ENCODE measurements at places on chromosomes 1 and 21.

DNA sequence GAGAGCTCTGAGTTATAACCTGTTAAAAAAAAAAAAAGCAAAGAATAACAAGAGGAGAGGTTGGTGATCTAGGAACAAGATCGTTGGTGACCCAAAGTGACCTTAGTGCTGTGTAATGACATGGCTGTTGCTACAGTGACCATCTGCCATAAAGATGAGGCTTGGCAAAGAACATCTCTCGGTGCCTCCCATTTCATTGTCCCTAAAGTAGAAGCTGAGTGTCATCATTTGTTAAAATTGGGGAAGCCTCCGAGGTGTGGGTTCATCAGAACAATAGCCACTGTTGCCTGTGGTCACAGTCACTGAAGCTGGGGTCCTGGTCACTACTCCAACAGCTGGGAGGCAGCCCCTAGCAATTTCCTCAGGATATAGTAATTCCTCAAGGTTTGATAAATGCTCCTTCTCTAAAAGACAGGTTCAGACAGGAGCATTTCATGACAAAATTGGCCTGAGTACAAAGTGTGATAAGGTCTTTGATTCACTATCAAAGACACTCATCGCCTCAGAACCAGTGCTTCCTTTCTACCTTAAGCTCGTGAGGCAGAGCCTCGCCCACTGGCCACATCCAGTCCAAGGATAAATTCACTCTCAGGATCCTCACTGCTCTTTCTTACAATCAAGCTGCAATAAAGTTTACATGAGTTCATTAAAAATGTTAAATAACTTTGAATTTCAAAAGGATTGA, 81.9 kb upstream of the RGS2 start:
- DNase-seq: no peak

GRCh38 chr1:203268901-203269653, 36.2 kb upstream of the BTG2 start:
- no peak for DNase-seq

GRCh38 chr1:86616871-86617270, 70.0 kb downstream of the CLCA4 start:
- DNase-seq: no peak

DNA sequence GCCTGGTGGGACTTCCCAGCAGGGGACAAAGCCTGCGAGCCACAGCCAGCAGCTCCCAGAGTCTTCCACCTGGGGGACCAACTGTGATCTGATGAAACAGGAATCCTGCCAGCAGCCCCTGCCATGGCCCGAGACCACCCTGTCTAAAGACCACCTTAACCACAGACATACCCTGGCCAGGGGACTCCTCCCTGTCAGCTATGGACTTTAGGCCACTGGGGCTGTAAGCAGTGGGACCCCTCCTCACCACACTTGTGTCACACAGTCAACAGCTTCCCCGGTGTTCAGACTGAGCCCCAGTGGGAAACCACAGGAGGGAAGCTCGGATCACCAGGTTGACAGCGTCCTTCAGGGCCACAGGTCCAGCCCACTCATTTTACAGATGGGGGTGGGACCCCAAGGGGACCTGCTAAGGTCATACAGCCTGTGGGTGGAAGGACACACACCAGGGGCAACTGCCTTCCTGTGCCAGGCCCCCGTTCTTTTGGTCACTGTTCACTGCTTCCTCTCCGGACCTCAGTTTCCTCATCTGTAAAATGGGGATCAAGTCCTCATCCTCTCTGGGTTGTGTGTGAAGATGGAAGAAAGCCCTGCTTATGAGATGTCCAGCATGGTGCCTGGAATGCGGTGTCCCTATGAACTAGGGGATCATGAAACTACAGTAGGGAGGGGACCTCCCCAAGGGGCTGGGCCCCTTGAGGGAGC, 11.4 kb downstream of the EPHA2 start:
- no peak for DNase-seq

- no peak for DNase-seq
Observed at GRCh38 chr21:33290441-33290840, 24.3 kb downstream of the IL10RB start.

GRCh38 chr1:155327981-155328380, 7.3 kb downstream of the RUSC1 start:
- no peak for DNase-seq

- DNase-seq: no peak
Observed at GRCh38 chr1:30864681-30865080, 43.9 kb downstream of the SDC3 start.

DNA sequence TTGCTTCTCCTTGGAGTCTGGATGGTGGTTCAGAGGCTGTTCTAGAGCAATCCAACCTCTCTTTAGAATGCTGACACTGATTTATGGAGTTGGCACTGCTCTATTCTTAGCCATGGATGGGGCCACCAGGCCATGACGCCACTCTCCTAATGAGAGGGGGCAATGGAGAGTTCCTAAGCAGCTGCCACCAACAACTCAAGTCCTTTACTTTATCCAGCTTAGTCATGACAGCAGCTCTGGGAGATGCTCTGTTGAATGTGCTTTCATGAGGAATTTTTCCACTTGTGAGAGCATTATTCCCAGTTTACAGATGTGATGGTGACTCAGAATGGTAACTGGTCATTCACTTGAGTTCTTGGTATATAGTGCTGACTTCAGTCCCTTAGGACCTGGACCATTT, 366.3 kb downstream of the HHAT start:
- no peak for DNase-seq

DNA sequence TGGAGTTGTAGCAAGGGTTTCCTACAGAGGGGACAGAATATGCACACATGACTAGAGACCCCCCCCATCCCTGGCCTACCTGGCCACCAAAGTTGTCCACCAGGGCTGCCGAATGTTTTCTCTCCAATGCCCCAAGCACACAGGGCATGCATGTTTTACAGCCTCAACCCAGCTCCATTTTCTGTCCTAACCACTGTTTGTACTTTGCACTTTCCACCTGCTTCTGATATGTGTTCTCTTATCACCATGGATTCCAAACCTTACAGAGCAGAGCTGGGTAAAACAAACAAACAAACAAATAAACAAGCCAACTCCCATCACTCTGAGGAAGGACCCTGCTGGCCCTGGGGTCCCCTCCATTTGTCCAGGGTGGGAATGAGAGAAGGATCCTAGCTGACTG, 27.3 kb downstream of the CLIC6 start:
- DNase-seq: no peak

DNA sequence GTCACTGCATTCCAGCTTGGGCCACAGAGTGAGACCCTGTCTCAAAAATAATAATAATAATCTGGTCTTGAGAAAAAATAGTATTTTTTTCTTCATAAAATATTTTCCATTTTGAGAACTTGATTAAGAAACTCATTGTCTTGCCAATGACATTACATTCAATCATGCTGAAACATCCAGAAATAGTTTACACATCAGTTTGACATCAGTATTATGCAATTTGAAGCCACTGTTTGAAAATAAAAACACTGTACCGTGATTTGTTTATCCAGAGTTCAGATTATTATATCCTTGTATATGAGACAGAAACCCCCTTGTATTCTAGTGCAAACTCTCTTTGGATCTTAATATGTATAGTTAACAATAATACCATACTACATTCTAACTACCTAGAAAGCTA, 6.9 kb downstream of the FMO2 start:
- DNase-seq: no peak

DNA sequence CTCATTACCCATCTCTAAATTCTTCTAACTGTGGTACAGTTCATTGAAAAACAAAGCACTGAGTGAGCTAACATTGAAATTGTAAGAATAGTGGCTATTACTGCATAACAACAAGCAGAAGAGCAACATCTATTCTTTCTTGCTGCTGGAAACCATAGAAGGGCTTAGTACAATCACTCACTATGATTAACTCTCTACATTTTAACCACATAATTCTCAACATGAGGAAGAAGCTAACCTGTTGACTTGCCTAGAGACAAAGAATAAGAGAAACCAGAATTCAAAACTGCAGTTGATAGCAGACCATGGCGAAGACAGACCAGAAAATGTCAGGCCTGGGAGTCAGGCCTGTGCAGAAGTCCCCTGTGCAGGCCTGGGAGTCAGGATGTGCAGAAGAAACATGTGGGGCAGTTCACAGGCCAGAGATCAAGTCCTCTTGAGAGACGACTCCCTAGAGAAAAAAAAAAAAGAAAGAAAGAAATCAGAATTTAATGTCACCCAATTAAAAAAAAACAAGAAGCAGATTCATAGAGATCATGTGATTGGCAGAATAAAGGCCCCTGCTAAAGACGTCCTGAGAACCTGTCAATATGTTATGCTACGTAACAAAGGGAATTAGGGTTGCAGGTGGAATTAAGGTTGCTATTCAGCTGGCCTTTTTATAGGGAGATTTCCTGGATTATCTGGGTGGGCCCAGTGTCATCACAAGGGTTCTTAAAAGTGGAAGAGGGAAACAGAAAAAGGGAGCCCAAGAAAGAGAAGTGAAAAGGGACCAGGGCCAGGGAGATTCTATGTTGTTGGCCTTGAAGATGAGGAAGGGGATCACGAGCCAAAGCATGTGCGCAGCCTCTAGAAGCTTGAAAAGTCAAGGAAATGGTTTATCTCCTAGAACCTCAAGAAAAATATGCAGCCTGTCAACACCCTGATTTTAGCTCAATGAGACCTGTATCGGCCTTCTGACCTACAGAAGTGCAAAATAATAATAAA, 94.9 kb downstream of the MRPL39 start:
- DNase-seq: no peak

GRCh38 chr1:19844731-19845495, 29.8 kb upstream of the RNF186 start:
- DNase-seq: no peak

GRCh38 chr1:222224156-222224555, 323.7 kb downstream of the HHIPL2 start:
- DNase-seq: no peak

GRCh38 chr1:245156736-245157505, 2.1 kb downstream of the KIF26B start:
- no peak for DNase-seq

DNA sequence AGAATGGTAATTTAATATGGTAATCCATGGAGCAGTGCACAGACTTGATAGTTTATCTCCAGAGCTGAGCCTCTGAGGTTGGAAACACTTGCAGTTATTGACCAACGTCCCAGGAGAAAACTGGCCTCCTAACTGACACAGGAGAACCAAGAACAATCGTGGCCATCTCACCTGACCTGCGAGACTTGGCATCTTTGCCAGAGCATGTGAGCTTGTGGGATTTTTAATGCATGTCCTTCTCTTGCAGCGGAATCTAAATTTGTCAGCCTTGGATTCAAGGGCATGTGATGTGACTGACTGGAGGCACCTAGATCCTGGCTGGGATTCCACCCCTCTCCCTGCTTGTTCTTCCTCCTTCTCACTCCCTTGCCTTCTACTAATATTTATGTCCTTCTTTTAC, 27.8 kb upstream of the SLC26A9 start:
- no peak for DNase-seq

GRCh38 chr1:151167116-151167515, 1.2 kb downstream of the SCNM1 start:
- no peak for DNase-seq

DNA sequence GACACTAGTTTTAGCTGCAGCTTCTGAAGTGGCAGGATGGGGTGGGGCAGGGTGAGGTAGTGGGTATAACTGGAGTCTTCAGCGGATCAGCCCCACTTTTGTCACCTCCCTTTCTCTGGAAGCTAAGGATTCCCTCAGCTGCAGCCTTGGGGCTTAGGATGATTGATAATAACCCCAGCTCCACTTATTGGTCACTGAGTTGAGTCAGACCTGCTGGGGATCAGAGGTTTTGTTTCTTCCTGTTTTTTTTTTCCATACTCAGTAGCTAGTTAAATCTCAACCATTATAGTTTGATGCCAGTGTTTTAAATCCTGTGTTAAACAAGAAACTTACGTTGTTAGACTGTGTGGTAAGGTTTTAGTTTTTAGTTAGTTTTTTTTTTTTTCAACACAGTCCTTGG, 57.2 kb downstream of the LAMC1 start:
- no peak for DNase-seq

DNA sequence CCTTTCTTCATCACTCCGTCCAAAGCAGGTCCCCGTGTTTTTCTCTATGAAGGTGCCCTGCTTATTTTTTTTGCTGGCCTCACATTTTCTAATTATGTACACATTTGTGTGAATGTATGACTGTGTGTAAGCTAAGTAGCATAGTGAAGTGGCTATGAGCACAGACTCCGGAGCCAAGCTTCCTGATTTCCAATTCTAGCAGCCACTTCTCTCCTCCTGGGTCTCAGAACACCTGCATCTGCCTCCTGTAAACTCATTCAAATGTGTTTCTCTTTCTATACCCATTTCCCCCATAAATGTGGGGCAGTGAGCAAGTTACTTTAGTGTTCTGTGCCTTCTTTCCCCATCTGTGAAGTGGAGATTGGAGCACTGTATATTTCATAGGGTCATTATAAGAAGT, 2.1 kb downstream of the SLAMF6 start:
- DNase-seq: no peak

GRCh38 chr1:33170351-33171274, 11.2 kb downstream of the TRIM62 start:
- DNase-seq: no peak

DNA sequence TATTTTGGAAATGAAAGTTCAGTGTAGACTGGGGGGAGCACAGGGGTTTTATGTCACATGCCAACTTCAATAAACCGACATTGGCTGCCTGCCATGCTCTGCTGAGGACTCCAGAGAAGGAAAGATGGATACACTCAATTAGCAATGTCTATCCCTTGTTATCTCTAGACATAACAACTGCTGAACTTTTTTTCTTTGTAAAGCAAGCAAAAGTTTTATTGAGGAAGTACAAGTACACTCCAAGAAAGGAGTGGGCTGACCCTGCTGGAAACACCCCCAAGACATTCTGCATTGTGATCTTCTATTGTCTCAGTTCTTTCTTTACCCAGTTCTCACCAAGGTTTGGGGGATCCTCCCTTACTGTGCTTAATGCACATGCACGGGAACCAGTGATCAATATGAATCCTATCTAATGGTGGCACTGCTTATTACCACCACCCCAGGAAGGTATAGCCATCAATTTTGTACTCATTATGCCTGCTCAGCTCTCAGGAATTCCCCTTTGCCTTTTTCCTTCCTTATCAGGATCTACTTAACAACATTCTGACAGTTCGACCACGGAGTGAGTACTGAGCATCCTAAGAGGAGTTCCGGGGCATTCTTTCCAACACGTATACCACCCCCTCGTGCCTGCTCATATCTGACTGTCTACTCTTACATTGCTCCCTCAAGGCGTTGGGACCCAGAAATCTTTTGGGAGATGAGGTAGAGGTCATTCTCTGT, 28.7 kb downstream of the SYNJ1 start:
- DNase-seq: no peak

DNA sequence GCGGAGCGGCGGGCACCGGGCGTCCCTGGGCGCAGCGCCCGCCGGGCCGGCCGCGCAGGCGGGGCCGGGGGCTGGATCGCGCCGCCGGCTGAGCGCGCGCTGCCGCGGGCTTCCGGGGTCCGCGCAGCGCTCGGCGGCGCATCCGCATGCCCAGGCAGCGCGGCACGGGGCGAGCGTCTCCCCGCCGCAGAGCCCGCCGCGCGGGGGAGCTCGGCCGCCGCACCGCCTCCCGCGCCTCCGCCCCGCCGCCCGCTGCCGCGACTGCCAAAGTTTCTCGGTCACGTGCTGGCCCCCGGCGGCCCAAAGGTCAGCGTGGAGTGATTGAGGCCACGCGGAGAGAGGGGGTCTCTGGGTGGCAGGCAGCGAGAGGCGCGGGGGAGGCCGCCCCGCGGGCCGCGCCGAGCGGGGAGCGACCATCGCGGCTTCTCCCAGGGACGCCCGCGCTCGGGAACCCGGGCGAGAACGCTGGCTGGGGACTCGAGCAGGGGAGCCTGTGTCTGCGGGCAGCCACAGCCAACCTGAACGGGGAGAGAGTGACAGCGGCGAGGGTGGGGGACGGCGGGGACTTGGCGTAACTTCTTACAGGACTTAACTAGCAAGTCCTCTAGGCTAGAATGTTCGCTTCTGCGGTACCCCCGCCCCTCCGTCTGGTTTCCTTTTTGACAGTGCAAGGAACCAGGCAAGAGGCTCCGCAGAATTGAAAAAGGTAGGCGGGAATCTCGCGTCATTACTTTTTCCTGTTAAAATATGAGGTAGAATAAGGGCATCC, at the start of gene ILDR2:
TSS of gene ILDR2 (minus strand) at position 180 of the 769 bp plus-strand sequence. CDS start 272 bp downstream, outside the sequence.
- DNase-seq: peak; percentile 59

All from mesothelial cell of epicardium (in vitro differentiated cells).